Mononuclear cell (primary cell): ENCODE measurements at places on chromosomes 1 and 21. TPM values are rescaled to one million over a fixed set of nuclear protein-coding genes. Genes with fewer than 3 reads are reported as not detected.

Gene CBR3
- total RNA-seq: 4.1 TPM

Gene ST6GALNAC5
- not detected for total RNA-seq

Gene SLC45A1
- total RNA-seq: not detected

Gene TOR1AIP2
- 69.7 TPM for total RNA-seq

Gene KDF1
- 0.63 TPM for total RNA-seq

Gene TPM3
- total RNA-seq: 973 TPM

Gene SLC30A10
- total RNA-seq: not detected

Gene LAMC1
- total RNA-seq: 2.6 TPM

Gene NLRP3
- total RNA-seq: 648 TPM

Gene EGLN1
- 19.0 TPM for total RNA-seq

Gene COL6A2
- 12.6 TPM for total RNA-seq

Gene RHBG
- not detected for total RNA-seq

Gene LAD1
- not detected for total RNA-seq

Gene TMEM50A
- 136 TPM for total RNA-seq

Gene NPR1
- not detected for total RNA-seq

Gene HHIPL2
- total RNA-seq: not detected

Gene OR2T35
- 0.42 TPM for total RNA-seq

Gene TTF2
- total RNA-seq: 31.4 TPM

Gene S100A7A
- not detected for total RNA-seq

Gene PRR9
- not detected for total RNA-seq

Gene BTBD8
- total RNA-seq: 2.0 TPM

Gene DUSP12
- 38.4 TPM for total RNA-seq

Gene SPATA21
- 0.10 TPM for total RNA-seq

Gene TEDDM1
- total RNA-seq: not detected

Gene S100A12
- 428 TPM for total RNA-seq

Gene DNALI1
- total RNA-seq: 0.21 TPM

Gene TAL1
- total RNA-seq: 10.8 TPM

Gene IRF6
- total RNA-seq: 0.94 TPM

Gene LPAR3
- total RNA-seq: 0.84 TPM

Gene BSND
- not detected for total RNA-seq

Gene CLEC20A
- total RNA-seq: 0.21 TPM

Gene LRRC38
- total RNA-seq: not detected

Gene KIAA0040
- total RNA-seq: 17.2 TPM

Gene RPTN
- total RNA-seq: not detected

Gene OR2T29
- total RNA-seq: not detected

Gene LIN28A
- not detected for total RNA-seq

Gene ALG6
- total RNA-seq: 14.5 TPM

Gene PWP2
- total RNA-seq: 9.1 TPM

Gene SYCP1
- not detected for total RNA-seq

Gene SPRR5
- not detected for total RNA-seq

Gene APOBEC4
- 0.10 TPM for total RNA-seq

Gene LCE6A
- total RNA-seq: not detected

Gene LCE1D
- not detected for total RNA-seq

Gene CLDN17
- not detected for total RNA-seq

Gene TEX38
- not detected for total RNA-seq

Gene CHODL
- not detected for total RNA-seq
